ENCODE measurements at places on chromosomes 11 and 22. TPM values are rescaled to one million over a fixed set of nuclear protein-coding genes. Genes with fewer than 3 reads are reported as not detected.
A peak's percentile ranks its signal among the peaks of the same experiment; 100 is the strongest.

Gene CAPN5
- total RNA-seq: 0.20 TPM

DNA sequence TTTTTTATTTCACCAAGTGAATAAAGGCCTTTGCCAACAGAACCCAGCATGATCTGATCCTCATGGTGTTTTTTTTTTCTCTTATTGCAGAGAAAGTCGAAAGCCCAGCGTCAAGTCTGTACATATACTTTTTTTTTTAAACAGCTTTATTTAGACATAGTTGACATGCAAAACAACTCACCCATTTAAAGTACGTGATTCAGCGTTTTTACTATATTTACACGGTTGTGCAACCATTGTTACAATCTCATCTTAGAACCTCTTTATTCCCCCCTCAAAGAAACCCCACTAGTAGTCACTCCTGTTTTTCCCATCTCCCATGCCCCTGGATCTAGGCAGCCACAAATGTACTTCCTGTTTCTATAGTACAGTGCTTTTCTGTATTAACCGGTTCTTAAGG, 20.6 kb upstream of the AP1B1 start:
- no peak for DNase-seq
- no peak overlapping the region for H3K4me3 ChIP-seq
- peaks cover 26% of the 10 kb centered on the region for H3K4me1 ChIP-seq
- H3K27me3 ChIP-seq: peaks cover 2% of the 10 kb centered on the region

GRCh38 chr22:39300186-39300830, 19.1 kb downstream of the RPL3 start:
- no peak for DNase-seq
- H3K4me1 ChIP-seq: peaks cover 3% of the 10 kb centered on the region
- no peak overlapping the region for H3K4me3 ChIP-seq
- no peak overlapping the region for H3K27ac ChIP-seq
- peaks cover 31% of the 10 kb centered on the region for H3K27me3 ChIP-seq

GRCh38 chr11:84751371-84751770, 875.8 kb downstream of the DLG2 start:
- H3K27me3 ChIP-seq: no peaks in the 10 kb centered on the region
- no peak overlapping the region for H3K4me3 ChIP-seq
- no peak for DNase-seq

GRCh38 chr11:33646629-33647028, 54.0 kb downstream of the C11orf91 start:
- DNase-seq: no peak
- no peak overlapping the region for H3K27ac ChIP-seq
- no peak overlapping the region for H3K4me3 ChIP-seq

DNA sequence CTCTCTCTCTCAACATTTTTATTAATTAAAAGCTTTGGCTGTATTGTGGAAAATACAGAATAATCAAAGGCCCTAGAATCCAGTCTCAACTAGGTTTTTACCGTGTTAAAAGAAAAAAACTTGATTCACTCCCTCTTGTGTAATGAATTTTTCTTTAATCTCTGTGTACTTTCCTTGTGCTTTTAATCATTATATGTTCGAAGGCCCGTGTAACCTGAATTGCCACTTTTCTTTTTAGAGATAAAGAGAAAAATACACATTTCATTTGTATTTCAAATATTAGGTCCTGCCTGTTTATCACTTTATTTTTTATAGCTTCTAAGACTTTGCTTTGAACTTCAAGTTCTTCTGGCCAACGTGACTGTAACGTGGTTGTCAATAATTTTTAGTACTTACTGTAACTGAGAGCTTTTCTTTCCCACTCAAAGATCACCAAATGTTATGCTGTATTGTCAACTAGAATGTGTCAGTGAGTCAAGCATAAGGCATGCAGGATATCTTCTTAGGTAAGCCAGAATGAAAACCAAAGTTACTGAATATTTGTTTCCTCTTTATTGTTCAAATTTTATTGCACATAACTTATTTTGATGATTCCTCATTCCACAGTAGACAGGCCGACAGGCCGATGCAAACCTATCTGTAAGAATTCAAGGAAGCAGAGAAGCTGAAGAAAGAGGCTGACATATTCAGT, 23.3 kb upstream of the FAR1 start:
- H3K4me3 ChIP-seq: no peak overlapping the region
- H3K27ac ChIP-seq: no peak overlapping the region
- peaks cover 2% of the 10 kb centered on the region for H3K36me3 ChIP-seq

DNA sequence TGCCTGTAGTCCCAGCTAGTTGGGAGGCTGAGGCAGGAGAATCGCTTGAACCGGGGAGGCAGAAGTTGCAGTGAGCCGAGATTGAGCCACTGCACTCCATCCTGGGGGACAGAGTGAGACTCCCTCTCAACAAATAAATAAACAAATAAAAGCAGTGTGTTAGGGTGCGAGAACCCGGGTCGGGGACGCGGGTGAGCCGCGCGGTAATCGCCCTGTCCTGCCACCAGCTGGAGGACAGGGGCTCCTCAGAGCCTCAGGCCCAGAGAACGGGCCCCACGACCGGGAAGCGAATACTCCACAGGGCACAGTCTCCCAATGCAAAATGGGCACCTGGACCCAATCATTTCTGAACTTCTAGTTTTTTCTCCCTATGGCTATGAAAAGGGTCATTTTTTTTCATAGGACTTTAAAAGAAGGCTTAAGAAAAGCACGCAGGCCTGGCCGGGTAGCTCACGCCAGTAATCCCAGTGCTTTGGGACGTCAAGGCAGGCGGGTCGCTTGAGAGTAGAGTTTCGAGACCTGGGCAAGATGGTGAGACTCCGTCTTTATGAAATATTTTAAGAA, 744 bp upstream of the MCM5 start:
- DNase-seq: no peak
- no peaks in the 10 kb centered on the region for H3K27me3 ChIP-seq
- H3K27ac ChIP-seq: peak overlapping the region; percentile 97
- peaks cover 35% of the 10 kb centered on the region for H3K36me3 ChIP-seq
- H3K4me1 ChIP-seq: peaks cover 45% of the 10 kb centered on the region
- H3K4me3 ChIP-seq: peak overlapping the region; percentile 97

Measured in activated CD8-positive, alpha-beta memory T cell treated with anti-CD3 and anti-CD28 coated beads, Interleukin-2, amount 10 ng/mL, durations not matched to agents 7 days and 5 days (primary cell).